A549 treated with dexamethasone at 1 μM for 4 hours (cell line): ENCODE measurements at places on chromosomes 6 and 20. TPM values are rescaled to one million over a fixed set of nuclear protein-coding genes. Genes with fewer than 3 reads are reported as not detected.

Gene TBXT
- total RNA-seq = not detected in 5 replicates

Gene GABRR1
- total RNA-seq = not detected in 5 replicates

Gene CD93
- total RNA-seq = 0.02 TPM in 1 of 5 replicates, not detected in the others

Gene STMND1
- not detected in 5 replicates for total RNA-seq

Gene EPPIN
- total RNA-seq = not detected in 5 replicates

Gene OPRL1
- total RNA-seq = 0.91 to 2.0 TPM (median 1.5 TPM) in 5 replicates

Gene E2F1
- 21.6 to 27.2 TPM (median 27.1 TPM) in 5 replicates for total RNA-seq

Gene MCUR1
- 12.0 to 18.1 TPM (median 15.6 TPM) in 5 replicates for total RNA-seq

Gene TREML2
- total RNA-seq = not detected in 5 replicates
